ENCODE measurements at places on chromosomes 1 and 21. TPM values are rescaled to one million over a fixed set of nuclear protein-coding genes. Genes with fewer than 3 reads are reported as not detected.

The OR2AJ1 gene
- not detected for polyA plus RNA-seq

The CD101 gene
- 1.5 TPM for polyA plus RNA-seq

The LPGAT1 gene
- polyA plus RNA-seq = 25.6 TPM

The ARF1 gene
- polyA plus RNA-seq = 319 TPM

The SLC44A5 gene
- 10.3 TPM for polyA plus RNA-seq

Data from right renal cortex interstitium (tissue), 3 donors.